ENCODE measurements at places on chromosomes 1 and 21.

DNA sequence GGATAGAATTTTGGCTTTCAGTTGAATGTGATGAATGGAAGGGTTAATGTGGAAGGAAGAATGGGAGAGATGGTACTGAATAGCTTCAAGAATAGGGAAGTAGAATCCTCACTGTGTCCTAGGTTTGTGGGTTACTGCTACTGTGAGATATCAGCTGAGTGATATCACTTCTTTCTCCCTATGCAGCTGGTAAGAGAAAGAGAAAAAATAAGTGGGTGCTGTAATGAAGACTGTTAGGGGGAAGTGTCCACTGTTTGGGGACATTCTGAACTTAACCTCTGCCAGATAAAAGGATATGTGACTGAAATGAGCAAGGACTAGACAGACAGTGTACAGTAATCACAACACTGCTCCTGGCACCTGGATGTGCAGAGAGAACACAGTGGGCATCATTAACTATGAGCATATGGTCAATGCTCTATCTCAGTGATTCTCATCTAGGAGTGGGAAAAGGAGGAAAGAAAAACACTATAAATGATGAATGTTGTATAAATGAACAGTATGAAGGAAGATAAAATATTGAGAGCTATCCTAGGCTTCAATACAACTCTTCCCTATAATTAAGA lies 25.6 kb upstream of the MOB3C start:
- DNase-seq, result no peak

DNA sequence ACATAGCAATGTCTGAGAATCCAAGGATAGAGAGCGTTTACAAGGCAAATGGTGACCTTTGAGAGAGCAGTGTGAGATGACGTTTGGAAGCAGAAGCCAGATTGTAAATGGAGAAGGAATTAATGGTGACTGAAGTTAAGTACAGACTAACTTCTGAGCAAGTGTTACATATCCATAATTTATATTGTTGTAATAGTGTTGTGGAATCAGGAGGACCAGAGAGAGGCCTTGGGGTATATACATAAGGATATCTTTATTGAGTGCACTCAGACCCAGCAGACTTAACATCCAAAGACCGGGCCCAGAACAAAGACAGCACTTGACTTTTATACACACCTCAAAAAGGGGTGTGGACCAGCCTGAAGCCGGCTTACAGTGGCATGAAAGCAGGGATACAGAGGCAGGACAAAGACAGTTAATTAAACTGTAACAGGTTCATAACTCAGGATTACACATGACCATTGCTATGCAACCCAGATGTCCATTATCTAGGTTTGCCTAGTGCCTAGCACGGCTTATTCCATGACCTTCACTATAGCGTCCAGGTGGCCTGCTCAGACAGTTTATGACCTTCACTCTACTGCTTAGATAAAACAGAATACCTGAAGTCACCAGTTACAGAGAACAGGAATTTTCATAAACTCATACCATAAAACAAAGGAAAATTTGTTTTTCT lies 2.7 kb upstream of the MGST3 start:
- DNase-seq, result no peak

- DNase-seq, result no peak
Observed at GRCh38 chr1:78779831-78780230, 130.2 kb downstream of the IFI44 start.

DNA sequence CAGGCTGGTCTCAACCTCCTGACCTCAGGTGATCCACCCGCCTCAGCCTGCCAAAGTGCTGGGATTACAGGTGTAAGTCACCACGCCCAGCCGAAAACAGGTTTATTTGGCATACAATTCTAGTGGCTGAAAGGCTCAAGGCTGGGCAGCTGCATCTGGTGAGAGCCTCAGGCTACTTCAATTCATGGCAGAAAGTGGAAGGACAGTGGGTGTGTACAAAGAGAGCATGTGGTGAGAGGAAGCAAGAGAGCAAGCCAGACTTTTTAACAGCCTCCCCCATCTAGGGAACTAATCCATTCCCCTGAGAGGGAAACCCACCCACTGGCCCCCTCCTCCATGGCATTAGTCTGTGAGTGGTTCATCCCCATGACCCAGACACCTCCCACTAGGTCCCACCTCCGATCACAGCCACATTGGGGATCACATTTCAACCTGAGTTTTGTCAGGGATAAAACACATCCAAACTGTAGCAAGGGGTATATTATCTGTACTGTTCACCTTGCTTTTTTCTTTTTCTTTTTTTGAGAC lies 9.5 kb downstream of the BMP8A start:
- DNase-seq, result no peak

DNA sequence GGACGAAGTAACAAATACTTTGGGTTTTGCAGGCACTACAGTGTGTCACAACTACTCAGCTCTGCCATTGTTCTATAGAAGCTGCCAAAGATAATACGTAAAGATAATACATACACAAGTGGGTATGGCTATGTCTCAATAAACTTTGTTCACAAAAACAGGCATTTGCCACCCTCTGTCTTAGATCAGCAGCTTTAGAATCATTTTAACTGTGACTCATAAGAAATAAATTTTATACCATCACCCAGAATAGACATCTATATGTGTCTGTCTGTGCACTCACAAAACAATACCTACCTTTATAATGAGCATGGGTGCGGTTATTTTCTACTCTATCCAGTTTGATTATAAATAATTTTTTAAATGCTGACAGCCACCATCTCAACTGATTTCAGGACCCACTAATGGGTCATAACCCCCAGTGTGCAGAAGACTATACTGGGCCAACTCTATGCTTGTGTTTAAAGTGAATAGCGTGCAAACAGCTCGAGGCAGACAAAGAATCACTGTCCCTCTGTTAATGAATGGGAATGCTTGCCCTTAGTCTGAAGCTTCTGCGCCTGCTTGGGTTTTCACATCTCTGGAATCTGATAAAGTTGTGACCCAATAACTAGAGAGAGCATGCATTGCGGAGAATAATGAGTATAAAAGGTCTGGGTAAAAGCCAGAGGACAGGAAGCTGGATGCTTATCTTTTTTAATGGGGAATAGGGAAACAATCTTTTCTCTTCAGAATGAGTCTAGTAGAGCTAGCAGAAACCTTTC lies 216.2 kb downstream of the PLPP3 start:
- no peak for DNase-seq

DNA sequence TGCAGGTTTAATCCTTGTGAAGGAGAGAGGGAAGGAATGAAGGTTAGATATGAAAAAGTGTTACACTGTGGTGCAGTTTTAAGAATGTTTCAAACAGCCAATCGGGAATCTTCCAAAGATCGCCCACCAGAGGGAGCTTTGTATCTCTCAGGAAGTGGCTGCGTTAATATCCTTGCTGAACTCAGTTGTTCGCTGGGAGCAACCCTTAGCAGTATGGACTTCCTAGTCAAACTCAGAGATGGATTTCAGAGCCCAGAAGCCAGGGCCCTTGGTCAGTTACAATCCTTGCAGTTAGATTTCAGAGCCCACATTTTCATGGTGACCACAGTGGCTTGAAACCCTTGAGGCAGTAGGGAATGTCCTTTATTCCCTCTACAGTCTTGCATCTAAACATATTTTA lies 136.2 kb downstream of the NTNG1 start:
- no peak for DNase-seq

DNA sequence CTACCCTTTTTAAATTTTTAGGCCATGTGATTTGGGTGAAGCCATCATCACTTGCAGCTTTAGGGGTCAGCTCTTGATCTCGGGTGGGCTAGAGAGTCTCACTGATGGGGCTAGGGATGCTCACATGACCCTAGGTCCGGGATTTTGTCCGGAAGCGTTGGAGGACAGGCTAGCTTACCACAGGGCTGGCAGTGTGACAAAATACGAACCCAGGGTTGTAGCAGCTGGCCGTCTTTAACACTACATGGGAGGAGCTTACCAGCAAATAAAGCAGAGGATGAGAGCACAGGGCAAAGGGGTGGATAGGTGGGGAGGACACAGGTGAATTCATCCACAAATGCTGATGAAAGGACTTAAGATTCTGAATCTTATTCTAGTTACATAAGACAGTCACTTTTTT lies 21.9 kb downstream of the GPR161 start:
- DNase-seq, result no peak

DNA sequence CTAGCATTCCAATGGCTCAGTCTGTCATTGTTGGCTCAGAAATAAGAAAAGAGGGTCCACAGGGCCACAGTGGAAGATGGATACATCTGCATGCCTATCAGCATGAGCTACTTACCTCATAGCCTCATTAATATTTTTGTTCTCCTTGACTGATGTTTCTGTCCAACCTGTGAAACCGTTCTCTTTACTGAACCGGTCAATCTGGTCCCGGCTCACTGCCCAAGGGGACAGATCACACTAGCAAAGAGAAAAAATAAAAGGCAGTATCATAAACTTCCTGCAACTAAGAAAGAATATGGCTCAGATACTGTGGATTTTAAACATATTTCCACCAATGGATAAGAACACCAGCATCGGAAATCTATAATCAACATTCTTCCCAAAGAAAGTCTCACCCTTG lies 4.7 kb downstream of the RAB29 start:
- DNase-seq, result no peak

- no peak for DNase-seq
Observed at GRCh38 chr1:89490389-89490788, 34.2 kb upstream of the LRRC8B start.

- DNase-seq, result no peak
Observed at GRCh38 chr1:29706936-29707335, 470.6 kb downstream of the PTPRU start.

GRCh38 chr1:186757851-186758250 lies 70.9 kb upstream of the PLA2G4A start:
- DNase-seq, result no peak

GRCh38 chr1:117826540-117827078 lies 102.8 kb downstream of the GDAP2 start:
- no peak for DNase-seq

GRCh38 chr1:223219318-223219635 lies 76.2 kb upstream of the TLR5 start:
- DNase-seq, result peak; percentile 23

GRCh38 chr21:16592381-16592780 lies 862.6 kb downstream of the USP25 start:
- no peak for DNase-seq

GRCh38 chr1:109275706-109276345 lies 7.1 kb downstream of the PSRC1 start:
- no peak for DNase-seq

DNA sequence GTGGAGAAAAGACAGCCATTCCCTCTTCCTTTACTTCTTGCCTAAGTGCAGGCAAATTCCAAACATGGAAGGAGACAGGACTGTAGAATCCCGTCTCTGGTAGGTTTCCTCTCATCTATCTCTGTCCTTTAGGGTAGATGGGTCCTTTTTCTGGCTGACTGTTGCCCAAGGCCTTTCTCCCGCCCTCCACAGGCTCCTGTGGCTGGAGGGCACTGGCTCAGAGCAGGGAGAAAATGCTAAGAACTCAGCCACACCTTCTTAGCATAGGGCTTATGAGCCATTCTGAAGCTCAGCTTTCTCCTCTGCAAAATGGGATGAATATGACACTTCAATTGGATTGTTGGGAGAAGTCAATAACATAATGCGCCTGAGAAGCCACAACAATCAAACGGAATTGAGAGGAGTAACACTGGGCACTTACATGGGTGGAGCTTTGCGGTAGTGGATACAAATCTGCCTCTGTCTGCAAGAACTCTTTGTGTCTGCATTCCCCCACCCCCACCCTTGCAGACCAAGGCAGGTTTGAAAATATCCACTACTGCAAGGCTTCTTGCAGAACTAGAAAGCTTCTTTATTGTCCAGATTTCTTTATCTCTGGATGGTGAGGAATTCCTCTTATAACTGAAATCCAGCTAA lies 94.7 kb downstream of the CSMD2 start:
- DNase-seq, result no peak

GRCh38 chr1:31902510-31902860 lies 35.7 kb downstream of the PTP4A2 start:
- no peak for DNase-seq

DNA sequence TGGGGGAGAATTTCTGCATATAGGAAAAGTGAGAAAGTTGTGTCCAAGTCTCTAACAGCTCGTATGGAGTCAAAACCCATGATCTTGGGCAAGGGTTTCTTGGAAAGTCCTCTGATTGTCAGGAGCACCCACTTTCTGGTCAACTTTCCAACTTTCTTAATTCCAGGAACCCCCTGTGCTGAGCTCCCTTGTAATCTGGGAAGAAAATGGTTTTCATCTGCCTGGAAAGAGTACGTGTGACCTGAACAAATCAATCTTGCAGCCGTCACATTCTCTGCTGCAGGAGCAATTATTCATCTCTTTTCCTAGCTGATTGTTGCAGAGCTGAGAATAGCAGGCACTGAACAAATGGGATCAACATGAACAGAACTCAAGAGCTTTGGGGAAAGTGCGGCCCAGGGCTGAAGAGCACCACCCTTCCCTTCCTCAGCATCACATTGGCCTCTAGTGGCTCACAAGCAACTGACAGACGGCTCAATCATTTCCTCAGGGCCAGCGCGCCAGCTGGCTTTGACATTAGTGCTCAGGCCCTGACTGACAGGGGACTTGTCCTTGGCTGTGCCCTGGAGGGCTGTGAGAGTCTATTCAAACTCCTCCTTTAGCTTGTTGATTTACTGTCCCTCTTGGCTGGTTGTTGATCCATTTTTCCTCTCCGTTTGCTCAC lies 295.2 kb downstream of the HLX start:
- DNase-seq, result peak; percentile 61

GRCh38 chr1:63264161-63264560 lies 58.2 kb upstream of the FOXD3 start:
- no peak for DNase-seq

- DNase-seq, result no peak
Observed at GRCh38 chr1:49297783-49298182, 521.1 kb upstream of the BEND5 start.

- no peak for DNase-seq
Observed at GRCh38 chr1:87051965-87052364, 137.5 kb downstream of the HS2ST1 start.

DNA sequence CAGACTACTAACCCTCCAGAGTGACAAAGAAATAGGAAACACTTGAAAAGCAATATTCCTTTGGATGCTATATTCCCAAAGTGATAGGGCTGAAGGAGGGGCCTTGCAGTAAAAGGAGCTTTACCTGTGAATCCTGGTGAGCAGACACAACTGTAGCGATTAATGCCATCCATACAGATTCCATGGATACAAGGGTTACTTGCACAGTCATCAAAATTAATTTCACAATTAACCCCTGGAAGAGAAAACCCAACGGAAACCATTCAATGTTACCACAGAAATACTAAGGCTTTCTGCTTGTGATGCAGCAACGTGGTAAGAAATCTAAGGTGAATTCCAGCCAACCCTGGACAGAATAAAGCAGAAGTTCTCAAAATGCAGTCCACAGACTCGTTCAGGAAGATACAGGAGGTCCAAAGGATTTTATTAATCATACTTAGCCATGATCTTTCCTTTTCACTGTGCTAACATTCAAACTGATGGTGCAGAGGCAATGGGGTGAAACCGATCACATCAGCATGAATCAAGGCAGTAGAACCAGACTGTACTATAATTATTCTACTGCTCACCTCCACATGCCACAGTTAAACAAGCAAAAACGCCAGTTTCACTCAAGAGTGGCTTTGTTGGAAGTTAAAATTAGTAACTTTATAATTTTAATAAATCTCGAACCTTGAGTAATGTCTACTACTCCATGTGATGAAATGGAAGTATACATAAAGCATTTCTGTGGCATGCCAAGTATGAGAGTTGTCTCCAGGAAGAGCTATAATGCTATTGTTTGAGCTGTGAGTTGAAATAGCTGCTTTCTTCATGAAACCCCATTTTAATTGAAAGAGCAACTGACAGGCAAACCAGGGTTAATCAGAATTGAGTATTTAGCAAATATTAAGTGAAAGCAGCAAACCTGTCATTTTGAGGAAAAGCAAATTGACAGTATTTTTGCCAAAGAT lies 63.2 kb upstream of the ADAM30 start:
- DNase-seq, result no peak
